Epithelial cell of proximal tubule (primary cell): ENCODE measurements at places on chromosomes 6 and 20. TPM values are rescaled to one million over a fixed set of nuclear protein-coding genes. Genes with fewer than 3 reads are reported as not detected.

Gene GPR63
- total RNA-seq = 0.98 and 2.2 TPM in 2 replicates

GRCh38 chr20:36349384-36350170 lies 43.4 kb downstream of the DLGAP4 start:
- DNase-seq = no peak

Gene ZSCAN16
- total RNA-seq = 6.7 and 7.4 TPM in 2 replicates

Gene ZNF831
- total RNA-seq = not detected in 2 replicates

- DNase-seq = no peak
Measured at GRCh38 chr20:5592823-5593739, 157.1 kb upstream of the SHLD1 start.

DNA sequence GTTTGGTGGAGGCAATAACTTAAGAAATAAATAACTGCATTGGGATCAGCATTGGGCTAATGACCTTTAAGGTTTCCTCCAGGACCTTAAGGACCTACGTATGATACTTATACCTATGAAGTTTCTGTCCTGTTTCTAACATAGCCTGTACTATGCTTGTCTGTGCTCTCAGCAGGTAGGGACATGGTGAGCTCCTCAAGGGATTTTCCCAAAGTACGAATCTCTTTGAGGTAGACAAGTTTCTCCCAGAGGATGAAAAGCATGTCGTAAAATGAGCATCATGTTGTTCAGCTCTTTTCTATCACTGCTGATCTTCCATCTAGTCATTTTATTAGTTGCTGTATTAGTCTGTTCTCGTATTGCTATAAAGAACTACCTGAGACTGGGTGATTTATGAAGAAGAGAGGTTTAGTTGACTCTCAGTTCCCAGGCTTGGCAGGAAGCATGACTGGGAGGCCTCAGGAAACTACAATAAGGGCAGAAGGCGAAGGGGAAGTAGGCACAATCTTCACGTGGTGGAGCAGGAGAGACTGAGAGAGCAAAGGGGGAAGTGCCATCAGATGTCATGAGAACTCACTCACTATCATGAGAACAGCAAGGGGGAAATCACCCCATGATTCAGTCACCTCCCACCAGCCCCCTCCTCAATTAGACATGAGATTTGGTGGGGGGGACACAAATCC lies 77.8 kb upstream of the TGM3 start:
- DNase-seq = no peak

Gene HLA-F
- 2.5 and 2.8 TPM in 2 replicates for total RNA-seq

DNA sequence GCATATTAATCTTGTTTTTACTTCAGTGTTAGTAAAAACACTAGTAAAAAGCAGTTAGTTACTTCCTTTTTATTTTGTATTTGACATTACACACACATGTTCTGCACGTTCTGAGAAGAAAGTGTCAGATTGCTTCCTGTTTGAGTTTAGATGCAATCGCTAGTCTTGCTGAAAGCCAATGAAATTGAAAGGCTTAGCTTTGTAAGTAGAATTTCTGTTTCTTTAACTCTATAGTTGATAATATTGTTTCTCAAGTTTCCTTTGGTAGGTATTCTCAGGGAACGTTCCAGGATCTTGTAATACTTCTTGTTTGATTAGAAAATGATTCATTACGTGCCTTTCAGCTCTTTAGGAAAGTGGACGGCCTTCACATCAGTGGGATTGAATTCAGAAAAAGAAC lies 55.0 kb downstream of the CDKAL1 start:
- no peak for DNase-seq
